Mammary epithelial cell (primary cell): ENCODE measurements at places on chromosomes 5 and 9.
A peak's percentile ranks its signal among the peaks of the same experiment; 100 is the strongest.

- no peak for DNase-seq
Observed at GRCh38 chr5:171651102-171651501, 134.5 kb upstream of the SMIM23 start.

DNA sequence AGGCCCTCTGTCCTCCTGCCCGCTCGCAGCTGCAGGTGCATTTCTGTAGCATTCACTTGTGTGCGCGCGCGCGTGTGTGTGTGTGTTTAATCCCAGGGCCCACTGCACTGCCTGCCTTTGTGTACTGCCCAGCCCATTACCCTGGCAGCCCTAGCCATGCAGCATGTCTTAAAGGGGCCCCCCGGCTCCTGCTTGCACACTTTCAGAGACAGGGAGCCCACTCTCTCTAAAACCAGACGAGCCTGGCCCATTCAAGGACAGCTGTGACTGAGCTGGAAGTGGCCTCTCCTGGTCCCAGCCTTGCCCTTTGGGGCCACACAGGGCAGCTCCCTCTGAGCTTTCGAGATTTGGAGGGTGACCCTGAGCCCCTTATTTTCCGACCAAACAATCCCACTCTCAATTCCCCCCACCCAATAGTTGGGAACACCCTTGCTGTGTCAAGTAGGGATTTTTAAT is 98.9 kb downstream of the DAB2IP start:
- no peak for DNase-seq

DNA sequence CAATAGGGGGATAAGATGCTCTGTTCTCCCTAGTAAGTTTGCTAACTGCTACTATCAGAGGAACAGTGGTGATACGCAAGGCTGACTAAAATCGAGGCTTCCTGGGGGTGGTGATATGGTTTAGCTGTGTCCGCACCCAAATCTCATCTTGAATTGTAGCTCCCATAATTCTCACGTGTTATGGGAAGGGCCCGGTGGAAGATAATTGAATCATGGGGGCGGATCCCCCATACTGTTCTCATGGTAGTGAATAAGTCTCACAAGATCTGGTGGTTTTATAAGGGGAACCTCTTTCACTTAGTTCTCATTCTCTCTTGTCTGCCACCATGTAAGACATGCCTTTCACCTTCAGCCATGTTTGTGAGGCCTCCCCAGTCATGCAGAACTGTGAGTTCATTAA is 135.1 kb downstream of the LHFPL2 start:
- DNase-seq: no peak

- DNase-seq: no peak
Observed at GRCh38 chr5:131379723-131380122, 115.9 kb downstream of the CDC42SE2 start.

DNA sequence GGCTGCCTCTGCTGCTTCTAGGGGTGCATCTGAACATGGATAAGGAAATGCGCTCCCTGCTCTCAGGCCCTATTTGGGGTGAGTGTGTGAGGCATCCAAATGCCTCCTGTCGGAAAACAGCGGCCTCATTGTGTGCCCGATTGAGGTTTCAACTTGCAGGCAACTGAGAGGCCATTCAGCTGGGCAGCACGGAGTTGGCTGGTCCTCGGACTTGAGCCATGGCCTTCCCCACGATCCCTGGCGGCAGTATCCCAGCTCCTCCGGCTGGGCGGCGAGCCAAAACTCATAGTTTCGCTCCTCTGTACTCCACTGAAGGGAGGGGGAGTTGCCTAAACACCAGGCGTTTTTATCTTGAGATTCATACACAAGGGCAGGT is 597.3 kb upstream of the SGCD start:
- no peak for DNase-seq

- DNase-seq: peak; percentile 48
Observed at GRCh38 chr5:170791325-170791954, 7.9 kb downstream of the GABRP start.

GRCh38 chr5:72280581-72281069 is 39.4 kb downstream of the MRPS27 start:
- DNase-seq: peak; percentile 15

- DNase-seq: no peak
Observed at GRCh38 chr5:130280528-130281217, 376.4 kb downstream of the CHSY3 start.

DNA sequence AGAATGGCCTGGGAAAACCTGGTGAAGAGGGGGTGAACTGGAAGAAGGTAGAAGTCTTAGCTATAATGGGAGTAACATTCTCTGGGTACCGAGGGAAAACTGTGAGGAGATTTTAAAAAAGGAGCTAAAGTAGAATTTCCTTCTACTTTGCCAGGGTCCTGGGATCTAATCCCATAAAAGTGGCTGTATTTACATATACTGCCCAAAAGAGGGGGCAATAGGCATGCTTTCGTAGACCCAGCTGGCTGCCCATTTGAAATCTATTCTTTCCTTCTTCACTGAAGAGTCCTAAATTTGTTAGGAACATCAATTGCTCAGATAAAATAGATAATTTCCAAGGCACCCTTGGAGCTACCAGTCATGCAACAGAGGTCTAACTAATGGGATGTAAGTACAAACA is 159.2 kb downstream of the CDC42SE2 start:
- no peak for DNase-seq

- peak; percentile 76 for DNase-seq
Observed at GRCh38 chr9:133356391-133357091, at the start of the genes SURF1 and SURF2. Gene SURF1 (minus strand): TSS chr9:133356487. CDS start chr9:133356453, 34 bp downstream. Gene SURF2 (plus strand): TSS chr9:133356550. CDS start chr9:133356593, 43 bp downstream.

DNA sequence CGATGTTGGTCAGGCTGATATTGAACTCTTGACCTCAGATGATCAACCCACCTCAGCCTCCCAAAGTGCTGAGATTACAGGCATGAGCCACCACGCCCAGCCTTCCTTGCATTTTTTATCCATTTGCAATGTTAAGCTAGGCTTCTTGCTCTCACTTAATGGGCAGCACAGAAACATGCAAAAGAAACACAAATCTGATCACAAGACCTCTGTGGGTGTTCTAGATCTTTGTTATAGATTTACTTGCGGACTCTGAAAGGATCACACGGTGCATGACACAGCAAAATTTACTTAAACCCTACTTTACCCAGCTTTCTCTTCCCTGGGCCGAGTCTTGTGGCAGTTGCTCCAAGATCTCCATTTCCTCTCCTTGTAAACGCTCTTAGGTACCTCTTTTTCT is 71.3 kb downstream of the PSAT1 start:
- no peak for DNase-seq

GRCh38 chr9:84851935-84852585 is 182.5 kb downstream of the NTRK2 start:
- peak; percentile 96 for DNase-seq

GRCh38 chr9:96680812-96681499 is 25.8 kb upstream of the PRXL2C start:
- DNase-seq: no peak

GRCh38 chr9:12794101-12794799 is 19.4 kb downstream of the LURAP1L start:
- DNase-seq: no peak

GRCh38 chr5:165296401-165297130 is 1791.1 kb downstream of the MAT2B start:
- no peak for DNase-seq

GRCh38 chr9:14156046-14156445 is 157.9 kb downstream of the NFIB start:
- DNase-seq: no peak

GRCh38 chr9:134178768-134179551 is 14.6 kb upstream of the RNU6ATAC start:
- no peak for DNase-seq

GRCh38 chr5:151079838-151080612 is 809 bp downstream of the TNIP1 start:
- DNase-seq: peak; percentile 88

GRCh38 chr9:114769624-114770023 is 36.2 kb downstream of the TNFSF15 start:
- DNase-seq: peak; percentile 14

- DNase-seq: no peak
Observed at GRCh38 chr9:94979904-94980507, 253.5 kb downstream of the AOPEP start.

GRCh38 chr5:178449163-178450070 is 140.8 kb downstream of the COL23A1 start:
- DNase-seq: no peak

DNA sequence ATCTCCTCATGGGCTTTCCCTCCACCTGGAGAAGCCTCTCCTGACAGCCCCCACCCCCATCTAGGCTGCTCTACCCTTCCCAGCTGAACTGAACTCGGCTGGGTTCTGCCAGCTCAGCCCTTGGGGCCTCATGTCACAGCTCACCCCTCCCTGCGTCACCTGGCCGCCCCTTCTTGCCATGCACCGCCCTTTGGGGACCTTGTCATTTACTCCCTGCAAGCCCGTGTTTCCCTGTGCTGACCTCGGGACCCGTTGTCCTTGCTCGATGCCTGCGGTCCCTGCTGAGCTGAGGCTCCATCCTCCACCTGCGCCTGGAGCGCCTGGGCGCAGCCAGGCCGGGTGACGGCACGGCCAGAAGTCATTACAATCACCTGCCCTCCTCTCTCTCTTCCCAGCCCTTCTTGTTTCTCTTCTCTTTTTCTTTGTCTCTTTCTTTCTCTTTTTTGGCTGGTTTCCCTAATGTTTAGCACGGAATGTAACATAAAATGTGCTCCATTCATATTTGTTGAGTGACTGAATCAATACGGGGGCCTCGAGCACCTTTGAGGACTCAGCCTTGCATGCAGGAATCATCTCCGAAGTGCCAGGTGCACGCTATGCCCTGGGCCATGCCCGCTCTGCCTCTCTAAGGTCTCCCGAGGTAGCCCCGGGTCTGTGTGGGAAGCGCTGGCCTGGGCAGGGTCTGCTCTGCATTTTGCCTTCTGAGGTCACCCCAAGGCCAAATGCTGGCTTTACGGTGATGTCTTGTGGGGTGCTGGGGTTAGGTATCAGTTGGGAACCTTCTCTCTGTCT is 48.1 kb upstream of the COL5A1 start:
- DNase-seq: no peak

GRCh38 chr5:143865426-143866025 is 53.6 kb downstream of the HMHB1 start:
- DNase-seq: no peak

DNA sequence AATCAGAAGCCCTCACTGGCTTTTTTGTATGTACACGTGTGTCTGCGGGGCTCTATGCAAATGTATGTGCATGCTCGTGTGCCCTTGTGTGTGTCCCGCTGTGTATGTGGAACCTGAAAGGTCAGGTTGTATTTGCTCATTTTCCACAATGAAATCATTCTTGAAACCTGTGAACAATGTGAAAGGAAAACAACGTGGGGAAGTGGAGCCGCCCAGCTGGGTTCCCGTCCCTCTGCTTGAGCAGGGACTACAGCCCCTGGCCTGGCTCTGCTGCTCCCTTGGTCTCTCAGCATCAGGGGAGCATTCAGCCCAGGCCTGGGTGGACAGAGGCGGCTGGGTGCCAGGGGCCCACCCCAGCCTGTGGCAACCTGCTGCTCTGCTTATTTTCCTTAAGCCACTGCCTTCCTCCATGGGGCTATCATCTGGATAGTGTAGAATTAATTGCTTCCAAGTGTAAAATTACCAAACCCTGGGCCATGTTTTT is 3.0 kb downstream of the ECSCR start:
- DNase-seq: no peak

- no peak for DNase-seq
Observed at GRCh38 chr5:92560698-92561401, 1020.2 kb downstream of the NR2F1-AS1 start.

DNA sequence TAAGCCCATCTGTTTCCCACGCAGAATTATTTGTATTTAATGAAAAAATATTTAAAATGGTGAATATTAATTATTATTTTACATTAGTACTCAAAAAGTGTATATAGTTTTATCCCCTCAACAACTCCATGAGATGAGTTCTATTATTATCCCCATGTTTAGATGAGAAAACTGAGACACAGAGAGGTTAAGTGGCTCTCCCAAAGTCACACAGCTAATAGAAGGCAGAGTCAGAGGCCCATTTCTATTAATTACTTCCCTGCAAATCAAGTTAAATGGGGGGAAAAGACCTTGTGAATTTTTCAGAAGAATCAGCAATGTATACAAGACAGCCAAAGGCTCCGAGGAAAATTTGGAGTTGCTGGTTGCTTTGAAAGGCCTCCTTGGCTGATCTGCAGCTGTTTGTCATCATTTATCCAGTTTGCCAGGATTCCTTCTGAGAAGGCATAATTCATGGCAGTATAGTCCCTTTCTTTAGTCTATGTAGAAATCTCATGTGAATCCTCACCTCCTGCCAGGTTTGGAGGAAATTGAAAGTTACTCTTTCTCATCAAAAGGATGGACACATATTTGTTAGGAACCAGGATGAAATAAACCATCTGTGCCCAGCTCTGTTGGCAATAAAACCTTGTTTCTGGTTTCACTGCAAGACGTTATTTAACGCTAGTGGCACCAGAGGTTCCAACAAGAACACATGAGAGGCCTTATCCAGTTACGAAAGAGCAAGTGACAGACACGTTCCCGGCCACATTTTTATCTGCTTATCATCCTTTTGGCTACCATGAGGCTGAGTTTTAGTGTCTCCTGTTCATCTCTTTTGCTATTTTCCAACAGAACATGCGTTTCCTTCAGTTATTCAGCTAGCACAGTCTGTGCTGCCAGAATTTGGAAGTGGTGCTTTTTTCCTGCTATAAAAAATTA is 621 bp downstream of the FYB1 start:
- peak; percentile 45 for DNase-seq

DNA sequence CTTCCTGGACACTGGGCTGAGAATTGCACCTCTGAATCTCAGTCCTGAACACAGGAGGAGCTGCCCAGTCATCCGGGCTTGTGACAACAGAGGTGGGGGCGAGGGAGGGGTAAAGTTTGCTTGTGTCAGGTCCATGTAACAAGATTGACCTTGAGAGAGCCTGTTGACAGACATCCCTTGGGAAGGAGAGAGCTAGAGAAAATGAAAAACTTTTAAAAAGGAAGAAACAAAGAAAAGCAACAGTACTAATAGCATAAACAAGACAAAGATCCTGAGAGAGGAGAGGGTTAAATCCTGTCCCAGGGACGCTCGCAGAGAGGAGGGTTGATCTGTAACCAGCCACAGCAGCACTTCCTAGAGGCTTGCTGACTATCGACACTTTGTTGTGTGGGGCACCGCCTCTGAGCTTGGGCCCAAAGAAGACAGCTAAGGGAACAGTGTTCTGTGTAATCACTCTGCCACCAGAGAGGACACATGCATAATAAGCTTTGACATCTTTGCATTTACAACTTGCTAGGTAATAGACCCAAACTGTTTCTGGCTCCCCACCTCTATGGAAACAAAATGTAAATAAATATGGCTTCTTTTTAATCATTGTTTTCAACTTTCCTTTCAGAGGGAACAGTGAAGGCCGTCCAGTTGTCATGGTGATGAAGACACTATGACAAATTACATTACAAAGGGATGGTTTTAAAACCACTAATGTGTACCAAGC is 363.7 kb downstream of the CSNK1G3 start:
- no peak for DNase-seq

- no peak for DNase-seq
Observed at GRCh38 chr9:110128664-110129329, 79.2 kb downstream of the C9orf152 start.

GRCh38 chr5:122693963-122694362 is 80.9 kb upstream of the SNX2 start:
- no peak for DNase-seq

DNA sequence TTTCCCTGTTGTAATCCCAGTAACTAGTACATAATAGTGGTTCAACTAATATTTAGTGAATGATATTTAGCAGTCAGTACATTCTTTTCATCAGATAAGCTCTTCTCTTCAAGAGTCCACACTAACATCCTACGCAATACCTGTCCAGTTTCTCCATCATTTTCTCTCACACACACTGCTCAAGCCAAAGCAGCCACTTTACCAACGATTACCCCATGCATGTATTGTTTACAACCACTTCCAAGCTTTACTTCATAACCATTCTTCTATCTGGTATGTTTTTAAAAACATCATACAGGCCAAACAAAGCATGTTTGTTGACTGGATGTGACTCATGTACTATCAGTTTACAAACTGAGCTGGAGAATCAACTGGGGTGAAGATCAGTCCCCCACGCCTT is 7.3 kb downstream of the UBTD2 start:
- peak; percentile 27 for DNase-seq
